T-helper 9 cell (primary cell): ENCODE measurements at places on chromosomes 6 and 20.

DNA sequence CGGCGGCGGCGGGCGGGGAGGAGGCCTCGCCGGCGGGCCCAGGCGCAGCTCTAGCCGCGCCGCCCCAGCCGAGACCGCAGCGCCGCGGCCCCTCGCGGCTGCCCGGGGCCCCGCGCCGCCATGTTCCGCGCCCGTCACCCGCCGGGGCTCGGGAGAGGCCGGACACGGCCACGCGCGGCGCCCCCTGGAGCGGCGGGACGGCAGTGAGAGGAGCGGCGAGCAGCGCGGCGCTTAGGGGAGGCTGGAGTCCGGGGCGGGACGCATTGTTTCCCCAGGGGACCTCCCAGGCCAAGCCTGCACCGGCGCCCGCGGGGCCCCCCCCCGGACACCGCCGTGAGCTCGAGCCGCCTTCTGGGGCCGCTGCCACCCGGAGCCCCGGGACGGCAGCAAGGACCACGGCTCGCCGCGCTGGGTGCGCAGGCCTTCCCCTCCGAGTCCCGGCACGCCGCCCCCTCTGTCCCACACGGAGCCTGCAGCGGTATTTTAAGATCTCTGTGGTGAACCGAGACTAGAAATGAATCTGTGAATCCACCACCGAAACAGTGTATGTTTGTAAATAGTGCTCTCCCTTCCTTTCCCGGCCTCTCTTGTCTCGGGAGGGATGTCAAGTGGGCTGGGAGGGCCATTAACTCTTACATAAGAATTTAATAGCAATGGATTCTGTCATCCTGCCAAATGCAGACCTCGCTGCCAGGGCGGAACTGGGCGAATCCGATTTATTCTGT lies 424 bp upstream of the KIF13A start:
- DNase-seq: no peak

DNA sequence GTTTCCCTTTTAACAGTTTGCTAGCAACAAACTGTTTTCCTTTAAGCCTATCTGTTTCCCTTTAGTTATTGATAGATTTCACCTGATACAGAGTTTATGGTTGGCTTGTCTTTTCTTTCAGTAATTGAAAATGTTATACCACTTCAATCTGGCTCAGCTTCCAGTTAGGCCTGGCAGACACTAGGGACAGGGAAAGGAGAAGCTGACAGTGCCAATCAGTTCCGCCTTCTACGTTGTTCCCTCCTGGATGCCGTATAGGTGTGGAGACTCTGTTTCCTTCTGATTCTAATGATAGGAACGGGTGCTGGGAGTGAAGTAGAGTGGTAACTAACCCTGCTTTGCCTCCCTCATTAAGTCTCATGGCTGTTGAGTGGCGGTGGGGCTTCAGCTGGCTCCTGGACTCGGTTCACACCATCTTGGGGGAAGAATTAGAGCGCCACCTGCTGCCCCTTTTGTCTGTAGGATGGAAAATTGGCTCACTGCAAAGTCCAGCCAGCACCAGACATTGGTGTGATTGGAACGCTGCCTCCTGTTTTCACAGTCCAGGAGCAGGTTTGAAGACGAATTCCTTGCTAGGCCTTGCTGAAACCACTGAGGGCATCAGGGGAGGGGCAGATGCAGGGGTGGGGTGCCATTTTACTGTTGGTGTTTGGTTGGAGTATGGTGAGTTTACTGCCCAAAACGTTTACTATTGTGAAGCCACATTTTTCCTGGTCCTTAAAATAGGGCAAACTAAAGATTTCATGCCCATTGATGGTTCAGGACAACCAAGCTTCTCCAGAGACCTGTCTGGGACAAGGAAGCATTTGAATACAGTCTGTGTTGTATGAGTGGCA lies 1729.5 kb downstream of the GRIK2 start:
- DNase-seq: no peak

GRCh38 chr6:156686301-156686994 lies 90.7 kb upstream of the ARID1B start:
- DNase-seq: peak; percentile 22

GRCh38 chr6:87118054-87118453 lies 23.1 kb upstream of the CGA start:
- DNase-seq: no peak
